ENCODE measurements at places on chromosomes 4 and X.
A peak's percentile ranks its signal among the peaks of the same experiment; 100 is the strongest.

DNA sequence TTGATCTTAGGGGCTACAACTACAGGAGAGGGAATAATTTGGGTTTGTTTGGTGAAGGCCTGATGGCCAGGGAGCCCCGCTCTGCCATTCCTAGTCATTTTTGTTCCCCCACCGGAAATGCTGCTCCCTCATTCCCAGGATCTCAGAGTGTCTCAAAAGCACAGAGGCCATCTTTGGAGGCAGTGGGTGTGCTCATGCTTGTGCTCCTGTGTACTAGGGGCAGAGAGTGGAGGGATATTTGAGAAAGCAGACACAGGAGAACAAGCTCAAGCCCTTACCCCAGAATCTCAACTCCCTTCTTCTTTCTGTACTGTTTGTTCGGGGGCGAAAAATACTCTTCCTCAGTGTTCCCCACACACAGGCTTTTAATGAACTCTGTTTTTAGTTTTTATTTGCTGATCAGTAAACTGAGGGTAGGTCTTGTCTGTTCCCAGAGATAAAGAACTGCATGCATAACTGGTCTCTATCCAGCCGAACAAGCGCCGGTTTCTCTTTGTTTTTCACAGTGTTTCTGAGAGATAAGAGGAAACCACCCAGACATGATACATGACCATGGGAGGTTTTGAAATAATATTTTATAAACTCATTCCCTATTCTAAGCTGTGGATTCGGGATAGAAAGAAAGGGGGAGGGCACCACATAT, 32.9 kb upstream of the XK start:
- no peak for DNase-seq

DNA sequence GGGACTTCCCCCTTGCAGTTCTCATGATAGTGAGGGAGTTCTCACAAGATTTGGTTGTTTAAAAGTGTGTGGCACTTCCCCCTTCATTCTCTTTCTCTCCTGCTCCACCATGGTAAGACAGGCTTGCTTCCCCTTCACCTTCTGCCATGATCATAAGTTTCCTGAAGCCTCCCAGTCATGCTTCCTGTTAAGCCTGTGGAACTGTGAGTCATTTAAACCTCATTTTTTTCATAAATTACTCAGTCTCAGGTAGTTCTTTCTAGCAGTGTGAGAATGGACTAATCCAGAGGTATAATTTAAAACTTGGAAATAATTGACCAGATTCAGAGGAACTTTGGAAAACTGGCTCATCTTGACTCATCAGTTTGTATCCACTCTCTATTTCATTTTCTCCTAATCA, 129.0 kb downstream of the TMEM47 start:
- no peak for DNase-seq

DNA sequence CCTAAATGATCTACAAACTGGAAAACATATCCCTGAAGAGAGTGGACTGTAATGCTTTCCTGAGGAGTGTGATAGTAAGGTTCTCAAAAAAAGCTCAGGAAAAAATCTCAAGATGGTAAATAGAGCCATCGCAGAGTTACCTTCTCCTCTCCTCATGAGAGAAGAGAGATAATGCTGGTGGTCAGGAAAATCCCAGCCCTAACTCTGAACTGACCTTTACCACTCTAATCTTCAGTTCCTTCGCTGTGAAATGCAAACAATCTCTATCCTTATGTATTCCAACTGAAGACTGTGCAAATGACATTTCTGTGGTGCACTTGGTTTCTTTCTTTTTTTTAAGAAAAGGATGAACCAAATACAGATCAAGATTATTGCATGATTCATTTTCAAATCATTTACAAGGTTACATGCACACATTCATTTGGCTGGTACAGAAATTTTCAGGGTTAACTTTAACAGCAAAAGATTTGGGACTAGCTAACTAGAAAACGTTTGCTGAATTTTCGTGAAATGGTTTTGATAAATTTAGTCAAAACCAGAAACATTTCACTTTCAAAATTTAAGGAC, 8.3 kb downstream of the PPM1K start:
- DNase-seq, result no peak

GRCh38 chrX:83260288-83260687, 247.8 kb upstream of the POU3F4 start:
- DNase-seq, result no peak

DNA sequence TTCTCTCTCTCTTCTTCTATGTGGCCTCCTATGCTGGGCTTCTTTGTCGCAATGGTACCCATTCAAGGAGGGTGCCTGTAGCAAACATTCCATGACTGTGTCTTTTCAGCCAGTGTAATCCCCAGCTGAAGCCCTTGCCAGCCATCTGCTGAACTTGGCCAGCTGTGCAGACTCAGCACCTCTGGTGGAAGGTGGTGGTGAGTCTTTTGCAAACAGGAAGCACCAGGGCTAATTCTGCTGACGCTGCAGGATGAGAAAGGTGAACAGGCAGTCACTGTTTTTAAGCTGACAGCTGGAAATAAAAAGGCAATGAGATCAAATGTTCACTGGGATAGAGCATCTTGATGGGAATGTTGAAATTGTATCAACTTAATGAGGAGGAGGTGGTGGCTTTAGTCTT, 298.7 kb upstream of the CLNK start:
- DNase-seq, result peak; percentile 16

- DNase-seq, result no peak
Measured at GRCh38 chrX:41695426-41695825, 6.7 kb downstream of the GPR34 start.

DNA sequence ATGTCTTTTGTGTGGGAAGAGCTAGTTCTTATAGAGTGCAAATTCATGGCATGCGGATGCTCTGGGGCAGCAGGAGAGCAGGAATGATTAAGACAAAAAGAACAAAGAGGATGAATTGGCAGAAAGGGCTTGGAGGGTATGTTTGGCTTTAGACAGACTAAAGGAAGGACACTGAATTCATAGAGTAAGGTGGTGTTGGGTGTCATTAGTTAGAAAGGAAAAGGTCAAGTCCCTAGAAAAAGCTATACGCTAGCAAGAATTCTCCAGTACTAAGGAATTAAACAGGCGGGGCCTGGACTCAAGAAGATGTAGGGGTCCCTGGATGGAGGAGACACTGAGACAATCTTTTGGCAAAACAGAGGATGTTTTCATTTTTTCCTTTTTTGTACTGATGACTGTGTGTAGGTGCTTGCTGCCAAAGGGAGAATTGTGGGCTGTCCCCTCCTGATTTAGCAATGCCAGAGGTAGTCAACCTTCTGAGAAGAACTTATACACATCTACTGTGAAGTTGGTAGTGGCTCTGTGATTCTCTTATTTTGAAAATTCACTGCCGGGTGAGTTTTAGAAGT, 391.0 kb downstream of the SPRY1 start:
- no peak for DNase-seq

GRCh38 chrX:101287402-101287801, 3.7 kb downstream of the TAF7L start:
- peak; percentile 75 for DNase-seq
